Renal cortex interstitium (tissue), 15 donors: ENCODE measurements at places on chromosomes 5 and 9.

- DNase-seq, result no peak
Measured at GRCh38 chr9:73962792-73963191, 534.3 kb upstream of the RORB start.

GRCh38 chr5:79529110-79529509 lies 15.2 kb upstream of the HOMER1 start:
- DNase-seq, result no peak

GRCh38 chr9:20361656-20362570 lies 260.4 kb downstream of the MLLT3 start:
- no peak for DNase-seq

- DNase-seq, result no peak
Measured at GRCh38 chr9:134245179-134245578, 80.8 kb upstream of the RNU6ATAC start.

GRCh38 chr9:5949103-5949699 lies 58.5 kb downstream of the MLANA start:
- DNase-seq, result no peak

GRCh38 chr5:78004559-78004958 lies 228.4 kb upstream of the TBCA start:
- DNase-seq, result no peak

GRCh38 chr9:114048533-114049415 lies 29.3 kb downstream of the AMBP start:
- no peak for DNase-seq

DNA sequence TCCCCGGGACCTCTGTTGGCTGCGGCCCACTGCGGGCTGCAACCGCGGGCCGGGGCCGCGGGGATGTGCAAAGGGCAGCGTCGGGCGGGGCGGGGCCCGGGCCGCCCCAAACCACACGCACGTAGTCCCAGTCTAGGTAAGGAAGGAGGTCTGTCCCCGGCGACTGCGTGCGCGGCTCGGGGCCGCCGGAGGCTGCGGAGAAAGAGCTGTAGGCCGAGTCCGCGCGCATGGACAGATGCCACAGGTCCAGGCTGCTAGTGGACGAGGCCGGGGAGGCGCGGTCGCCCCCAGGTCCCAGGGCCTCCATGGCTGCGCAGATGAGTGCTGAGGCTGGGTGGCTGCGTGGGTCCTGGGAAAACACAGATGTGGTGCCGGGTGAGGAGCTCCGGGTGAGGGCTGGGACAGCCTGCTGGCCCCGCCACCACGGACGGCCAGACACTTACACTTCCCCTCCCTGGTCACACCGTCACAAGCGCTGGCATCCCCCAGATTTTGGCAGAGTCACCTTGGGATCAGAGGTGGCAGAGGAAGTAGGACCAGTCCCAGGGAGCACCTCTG lies 4.5 kb downstream of the SHROOM1 start:
- no peak for DNase-seq

GRCh38 chr5:166899343-166899742 lies 1392.1 kb upstream of the WWC1 start:
- no peak for DNase-seq

- DNase-seq, result no peak
Measured at GRCh38 chr5:96736937-96737336, 70.8 kb downstream of the ERAP1 start.
